Activated naive CD4-positive, alpha-beta T cell treated with anti-CD3 and anti-CD28 coated beads, Interleukin-2, amount 50 U/mL, for 16 hours (primary cell): ENCODE measurements at places on chromosomes 12 and 14.

- DNase-seq, result no peak
These were observed 71.4 kb downstream of the ADAMTS20 start for GRCh38 chr12:43480591-43480990.

GRCh38 chr14:32692441-32692840 is 246.2 kb upstream of the NPAS3 start:
- no peak for DNase-seq

DNA sequence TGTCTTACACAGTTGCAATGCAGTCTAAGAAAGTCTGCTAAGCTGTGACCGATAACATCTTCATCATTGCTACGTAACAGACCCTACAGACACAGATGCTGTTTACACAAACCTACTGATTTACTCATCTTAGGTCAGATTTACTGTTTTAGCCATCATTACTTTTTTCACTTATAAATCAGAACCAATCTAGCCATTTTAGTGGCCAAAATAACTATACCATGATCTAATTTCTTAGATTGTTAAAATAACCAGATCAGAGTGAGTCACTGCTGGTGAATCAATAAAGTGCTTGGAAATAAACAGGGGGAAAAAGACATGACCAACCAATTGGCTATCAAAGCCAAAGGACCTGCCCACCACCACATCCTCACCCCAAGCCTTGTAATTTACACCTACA is 57.0 kb upstream of the FOXN3 start:
- no peak for DNase-seq

GRCh38 chr12:20505056-20505455 is 136.7 kb downstream of the PDE3A start:
- DNase-seq, result no peak

- DNase-seq, result no peak
These were observed 57.9 kb downstream of the BCL2L14 start for GRCh38 chr12:12128670-12129069.
